ENCODE measurements at places on chromosomes 11 and 22.
A peak's percentile ranks its signal among the peaks of the same experiment; 100 is the strongest.

DNA sequence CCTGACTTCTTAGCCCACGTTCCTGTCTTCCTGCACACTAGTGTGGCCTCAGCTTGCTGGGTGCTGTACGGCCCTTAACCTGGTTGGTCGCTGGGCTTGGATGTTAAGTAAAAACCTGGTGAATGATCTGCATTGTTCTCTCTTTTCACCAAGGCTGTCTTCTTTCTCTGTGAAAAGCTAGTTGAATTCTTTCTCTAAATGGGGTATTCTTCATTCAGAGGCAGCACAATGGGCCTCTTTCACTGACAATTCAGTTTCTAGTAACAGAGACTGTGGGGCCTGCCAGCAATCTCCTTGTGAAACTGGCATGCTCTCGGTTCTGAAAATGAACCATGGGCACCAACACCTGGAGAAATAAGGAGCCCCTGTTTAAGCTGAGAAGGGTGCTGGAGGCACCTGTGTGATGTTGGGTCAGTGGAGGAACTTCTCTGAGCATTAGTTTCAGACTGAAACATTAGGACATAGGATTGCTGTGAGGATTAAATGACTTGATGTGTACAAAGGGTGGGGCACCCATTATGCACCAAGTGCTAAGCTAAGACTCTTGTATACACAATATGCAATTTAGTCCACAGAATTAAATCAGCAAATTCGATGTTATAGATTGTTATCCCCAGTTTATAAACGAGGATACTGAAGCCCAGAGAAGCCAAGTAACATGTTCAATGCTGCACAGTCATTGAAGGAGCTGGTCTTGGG is 33.1 kb upstream of the ELF5 start:
- H3K36me3 ChIP-seq, result no peaks in the 10 kb centered on the region
- no peak overlapping the region for H3K27ac ChIP-seq
- H3K4me3 ChIP-seq, result no peak overlapping the region
- H3K4me1 ChIP-seq, result no peaks in the 10 kb centered on the region

DNA sequence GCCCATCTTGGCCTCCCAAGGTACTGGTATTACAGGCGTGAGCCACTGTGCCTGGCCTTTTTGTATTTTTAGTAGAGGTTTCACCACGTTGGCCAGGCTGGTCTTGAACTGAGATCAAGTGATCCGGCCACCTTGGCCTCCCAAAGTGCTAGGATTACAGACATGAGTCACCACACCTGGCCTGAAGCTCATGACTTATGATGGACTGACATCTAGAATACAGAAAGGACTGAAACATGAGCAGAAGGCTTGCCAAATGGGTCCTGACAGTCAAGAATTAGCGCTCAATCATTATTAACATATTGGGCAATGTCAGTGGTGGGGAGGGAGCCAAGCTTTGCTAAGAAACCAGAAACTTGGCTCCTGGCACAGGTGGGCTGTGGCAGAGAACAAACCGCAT is 5.0 kb downstream of the FADS1 start:
- H3K27me3 ChIP-seq, result no peaks in the 10 kb centered on the region
- no peaks in the 10 kb centered on the region for H3K4me1 ChIP-seq
- no peak overlapping the region for H3K27ac ChIP-seq

- no peaks in the 10 kb centered on the region for H3K27me3 ChIP-seq
- DNase-seq, result no peak
- peaks cover 94% of the 10 kb centered on the region for H3K4me1 ChIP-seq
- no peak overlapping the region for H3K4me3 ChIP-seq
- H3K27ac ChIP-seq, result no peak overlapping the region
Observed at GRCh38 chr11:20047006-20047768, 113.1 kb downstream of the DBX1 start.

DNA sequence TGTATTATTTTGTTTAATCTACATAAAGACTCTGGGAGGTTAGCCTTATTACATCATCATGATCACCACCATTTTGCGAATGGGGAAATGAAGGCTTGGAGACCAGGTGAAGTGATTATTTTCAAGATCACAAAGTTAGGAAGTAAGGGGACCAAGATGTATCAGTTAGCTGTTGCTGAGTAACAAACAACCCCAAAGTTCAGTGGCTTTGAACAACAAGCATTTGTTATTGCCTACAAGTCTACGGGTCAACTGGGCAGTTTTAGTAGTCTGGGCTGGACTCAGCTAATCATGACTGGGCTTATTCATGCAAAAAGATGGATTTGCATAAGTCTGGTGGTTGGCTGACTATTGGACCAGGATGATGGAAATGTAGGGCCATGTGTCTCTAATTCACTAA is 389.2 kb downstream of the MIAT start:
- no peaks in the 10 kb centered on the region for H3K36me3 ChIP-seq
- no peak for DNase-seq
- H3K4me1 ChIP-seq, result peaks cover 17% of the 10 kb centered on the region
- no peak overlapping the region for H3K27ac ChIP-seq

DNA sequence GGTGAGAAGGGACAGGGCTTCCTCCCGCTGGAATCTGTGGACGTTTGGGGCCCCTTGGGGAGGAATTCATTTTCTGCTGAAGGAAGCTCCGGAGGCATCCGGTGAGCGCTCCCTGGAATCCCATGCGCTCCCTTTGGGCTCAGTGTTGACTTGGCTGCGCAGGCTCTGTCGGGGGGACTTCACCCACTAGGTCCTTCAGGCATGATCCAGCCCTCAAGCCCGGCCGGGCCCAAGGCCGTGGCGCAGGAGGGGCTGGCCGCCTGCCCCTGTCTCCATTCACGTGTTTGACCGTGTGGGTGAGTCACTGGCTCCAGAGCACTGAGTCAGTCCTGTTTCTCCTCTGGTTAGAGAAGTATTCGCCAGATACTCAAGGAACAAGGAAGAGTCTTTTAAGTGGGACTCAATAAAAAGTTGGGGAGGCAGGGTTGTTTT is 1.4 kb downstream of the CTTN start:
- peak overlapping the region; percentile 97 for H3K4me3 ChIP-seq
- no peaks in the 10 kb centered on the region for H3K36me3 ChIP-seq
- H3K4me1 ChIP-seq, result peaks cover 43% of the 10 kb centered on the region
- peak overlapping the region; percentile 86 for H3K27ac ChIP-seq
- no peaks in the 10 kb centered on the region for H3K27me3 ChIP-seq
- peak; percentile 79 for DNase-seq

DNA sequence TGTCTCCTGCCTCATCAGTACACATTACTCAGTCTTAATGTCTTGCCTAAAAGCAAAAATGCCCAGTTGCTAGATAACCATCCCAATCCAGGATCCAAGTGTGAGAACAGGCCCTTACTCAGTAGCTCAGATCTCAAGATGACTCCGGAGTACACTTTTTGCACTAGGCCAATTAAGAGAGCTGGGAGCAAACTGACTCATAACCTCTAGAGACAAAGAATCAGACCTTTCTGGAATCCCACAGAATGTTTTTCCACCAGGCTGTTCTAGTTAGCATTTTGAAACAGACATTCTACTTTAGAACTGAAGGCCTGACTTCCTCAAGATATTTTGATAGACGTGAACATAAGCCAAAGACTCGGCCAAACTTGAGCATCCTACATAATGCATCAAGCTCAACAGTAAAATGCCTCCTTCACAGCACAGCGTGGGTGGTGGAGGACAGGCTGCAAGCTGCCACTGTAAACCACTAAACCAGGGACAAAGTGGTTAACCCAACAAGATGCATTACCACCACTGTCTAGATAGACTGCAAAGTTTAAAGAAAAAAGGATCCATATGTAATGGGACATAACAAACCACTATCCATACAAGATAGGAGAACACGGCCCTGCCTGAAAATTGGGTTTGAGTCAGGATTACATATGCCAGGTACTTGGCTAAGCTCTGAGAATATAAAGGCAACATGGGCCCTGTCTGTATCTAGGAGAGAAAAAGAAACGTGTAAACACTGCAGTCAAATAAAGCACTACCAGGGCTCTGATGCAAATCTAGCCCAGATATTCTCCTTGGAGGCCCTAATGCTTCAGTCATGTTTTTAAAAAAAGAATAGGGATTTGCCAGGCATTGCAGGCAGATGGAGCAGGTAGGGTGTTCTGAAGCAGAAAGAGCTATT is 48.3 kb downstream of the MYH9 start:
- no peaks in the 10 kb centered on the region for H3K27me3 ChIP-seq
- peak overlapping the region; percentile 100 for H3K27ac ChIP-seq
- no peak for DNase-seq
